H7 (cell line): ENCODE measurements at places on chromosomes 12 and 14.

DNA sequence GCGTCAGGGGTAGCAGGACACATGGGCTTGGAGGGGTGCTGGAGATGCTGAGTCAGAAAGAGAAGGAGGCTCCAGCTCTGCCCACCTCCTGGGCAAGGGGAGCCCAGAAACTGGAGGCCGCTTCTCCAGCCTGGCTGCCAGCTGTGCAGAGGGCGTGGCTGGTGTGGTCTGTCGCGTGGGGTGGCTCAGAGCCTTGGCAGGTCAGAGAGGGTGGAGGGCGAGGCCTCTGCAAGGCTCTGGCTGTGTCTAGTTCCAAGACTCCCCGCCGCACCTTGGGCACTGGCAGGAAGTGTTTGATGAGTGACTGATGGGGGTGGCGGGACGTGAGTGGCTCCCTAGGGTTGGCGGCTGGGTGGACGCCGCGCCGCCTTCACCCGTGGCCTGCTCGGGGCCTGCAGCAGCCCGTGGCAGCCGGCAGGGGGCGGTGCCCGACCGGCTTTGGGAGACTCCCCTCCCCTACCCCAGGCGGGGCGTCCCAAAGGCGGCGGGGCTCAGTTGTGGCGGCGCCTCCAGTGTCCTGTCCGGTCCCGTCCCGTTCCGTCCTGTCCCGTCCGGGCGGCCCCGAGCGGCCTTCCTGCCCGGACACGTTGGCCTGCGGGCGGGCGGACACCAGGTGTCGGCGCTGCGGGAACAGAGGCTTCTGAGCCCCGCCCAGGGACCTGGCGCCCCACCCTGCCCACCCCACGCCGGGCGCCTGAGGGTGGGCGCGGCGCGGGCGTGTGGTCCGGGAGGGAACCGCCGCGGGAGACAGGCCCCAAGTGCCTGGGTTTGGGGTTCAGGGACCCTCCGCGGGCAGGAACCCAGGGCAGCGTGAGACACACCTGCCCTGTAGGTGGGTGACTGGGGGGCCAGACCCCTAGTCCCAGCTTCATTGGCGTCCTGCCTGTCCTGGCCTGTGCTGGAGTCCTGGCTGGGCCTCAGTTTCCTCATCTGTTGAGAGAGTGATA is 39.7 kb downstream of the KRT80 start:
- peak; percentile 98 for DNase-seq

DNA sequence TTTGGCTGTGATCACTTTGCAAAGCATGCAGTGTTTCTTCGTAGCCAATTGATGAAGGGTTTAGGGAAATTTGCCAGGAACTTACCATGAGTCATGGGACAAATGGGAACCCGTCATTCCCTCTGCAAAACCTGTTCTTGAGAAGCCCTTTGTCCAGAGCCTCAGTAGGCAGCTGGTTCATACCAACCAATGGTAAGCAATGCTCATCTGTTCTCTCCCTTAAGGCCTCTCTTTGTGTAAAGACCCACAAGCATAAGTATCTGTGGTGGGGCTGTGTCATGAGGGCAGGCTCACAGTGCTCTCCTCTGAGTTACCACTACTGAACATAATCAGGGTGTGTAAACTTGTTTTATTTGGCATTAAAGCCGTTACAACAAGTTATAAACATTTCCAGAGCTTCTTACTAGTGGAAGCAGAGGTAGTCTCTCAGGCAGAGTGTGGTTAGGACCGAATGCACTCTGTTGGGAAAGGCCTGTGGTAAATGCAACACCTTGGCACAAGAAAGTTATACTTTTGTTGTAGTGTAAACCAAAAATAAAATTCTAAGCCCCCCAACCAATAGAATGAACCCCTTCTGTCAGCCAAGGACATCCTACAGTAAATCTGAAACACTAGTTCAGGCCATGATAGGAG is 119.8 kb downstream of the SINHCAF start:
- peak; percentile 37 for DNase-seq

DNA sequence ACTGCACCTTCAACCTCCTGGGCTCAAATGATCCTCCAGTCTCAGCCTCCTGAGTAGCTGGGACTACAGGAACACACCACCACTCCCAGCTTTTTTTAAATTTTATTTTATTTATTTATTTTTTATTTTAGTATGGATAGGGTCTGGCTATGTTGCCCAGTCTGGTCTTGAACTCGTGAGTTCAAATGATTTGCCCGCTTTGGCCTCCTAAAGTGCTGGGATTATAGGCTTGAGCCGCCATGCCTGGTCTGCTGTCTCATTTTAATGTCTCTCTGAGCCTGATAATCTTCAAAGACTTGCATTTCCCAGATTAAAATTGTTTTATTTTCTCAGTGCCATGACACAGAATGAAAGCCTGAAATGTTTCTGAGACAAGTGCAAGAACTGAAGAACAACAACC is 1.2 kb upstream of the INHBC start:
- no peak for DNase-seq

DNA sequence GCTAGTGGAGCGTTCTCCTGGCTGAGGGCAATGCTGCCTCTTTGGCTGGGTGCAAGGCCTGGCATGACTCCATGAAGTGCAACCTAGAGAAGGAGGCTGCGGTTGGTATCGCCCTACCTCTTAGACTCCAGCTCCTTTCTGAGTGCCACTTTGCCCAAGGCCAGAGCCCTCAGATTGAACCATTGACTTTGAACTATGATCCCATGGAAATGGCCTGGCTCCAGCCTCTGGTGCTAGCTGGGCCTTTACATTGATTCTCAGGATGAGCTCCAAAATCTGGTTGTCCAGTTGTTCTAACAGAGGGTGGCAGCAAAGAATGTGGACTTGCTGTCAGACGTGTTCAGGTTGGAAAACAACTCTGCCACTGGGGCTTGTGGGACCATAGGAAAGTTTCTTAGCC is 16.1 kb upstream of the SMOC1 start:
- no peak for DNase-seq

- DNase-seq = no peak
These were observed 20.1 kb upstream of the TBK1 start for GRCh38 chr12:64431791-64432190.

GRCh38 chr12:58453306-58453705 is 467.0 kb downstream of the LRIG3 start:
- no peak for DNase-seq

DNA sequence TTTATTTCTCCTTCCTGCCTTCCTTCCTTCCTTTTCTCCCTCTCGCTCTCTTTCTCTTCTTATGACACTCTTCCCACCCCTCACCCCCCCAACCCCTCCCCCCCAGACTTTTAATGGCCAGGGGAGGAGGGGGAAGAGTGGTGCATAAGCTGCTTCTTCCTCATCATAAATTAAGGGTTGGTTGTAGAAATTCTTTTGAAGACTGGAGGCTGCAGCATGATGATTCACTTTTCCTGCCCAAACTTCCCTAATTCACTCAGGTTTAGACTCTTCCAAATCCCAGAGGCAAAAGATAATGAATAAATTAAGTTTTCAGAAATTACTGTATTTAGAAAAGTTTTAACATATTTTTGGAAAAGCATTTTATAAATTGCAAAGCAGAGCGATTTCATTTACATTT is 58.2 kb downstream of the GRIP1 start:
- DNase-seq = no peak

DNA sequence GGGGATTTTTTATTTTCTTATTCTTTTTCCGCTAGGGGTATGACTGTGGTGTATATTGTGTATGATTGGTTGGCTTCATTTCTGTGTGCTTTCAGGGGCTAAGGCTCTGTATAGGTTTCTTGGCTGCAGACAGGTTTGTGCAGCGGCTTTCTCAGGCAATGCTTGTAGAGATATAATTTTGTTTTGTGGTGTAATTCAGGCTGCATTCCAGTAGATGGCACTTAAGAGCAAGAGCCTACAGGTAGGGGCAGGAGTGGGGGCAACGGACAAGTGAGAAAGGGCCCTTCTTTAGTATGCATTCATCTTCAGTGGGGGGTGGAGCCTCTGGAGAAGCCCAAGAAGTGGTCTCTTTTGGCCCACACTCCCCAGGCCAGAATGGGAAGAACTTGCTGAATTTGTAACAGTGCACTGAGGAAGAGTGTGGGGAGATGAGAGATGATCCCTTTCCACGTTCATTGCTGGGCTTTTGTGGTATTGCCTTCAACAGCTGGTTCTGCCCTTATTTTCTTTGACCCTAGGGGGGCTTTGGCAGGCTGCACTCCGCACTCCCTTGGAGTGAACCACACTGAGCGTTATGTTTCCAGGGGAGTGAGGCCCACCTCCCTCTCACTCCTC is 78.6 kb downstream of the IFNG-AS1 start:
- peak; percentile 14 for DNase-seq

DNA sequence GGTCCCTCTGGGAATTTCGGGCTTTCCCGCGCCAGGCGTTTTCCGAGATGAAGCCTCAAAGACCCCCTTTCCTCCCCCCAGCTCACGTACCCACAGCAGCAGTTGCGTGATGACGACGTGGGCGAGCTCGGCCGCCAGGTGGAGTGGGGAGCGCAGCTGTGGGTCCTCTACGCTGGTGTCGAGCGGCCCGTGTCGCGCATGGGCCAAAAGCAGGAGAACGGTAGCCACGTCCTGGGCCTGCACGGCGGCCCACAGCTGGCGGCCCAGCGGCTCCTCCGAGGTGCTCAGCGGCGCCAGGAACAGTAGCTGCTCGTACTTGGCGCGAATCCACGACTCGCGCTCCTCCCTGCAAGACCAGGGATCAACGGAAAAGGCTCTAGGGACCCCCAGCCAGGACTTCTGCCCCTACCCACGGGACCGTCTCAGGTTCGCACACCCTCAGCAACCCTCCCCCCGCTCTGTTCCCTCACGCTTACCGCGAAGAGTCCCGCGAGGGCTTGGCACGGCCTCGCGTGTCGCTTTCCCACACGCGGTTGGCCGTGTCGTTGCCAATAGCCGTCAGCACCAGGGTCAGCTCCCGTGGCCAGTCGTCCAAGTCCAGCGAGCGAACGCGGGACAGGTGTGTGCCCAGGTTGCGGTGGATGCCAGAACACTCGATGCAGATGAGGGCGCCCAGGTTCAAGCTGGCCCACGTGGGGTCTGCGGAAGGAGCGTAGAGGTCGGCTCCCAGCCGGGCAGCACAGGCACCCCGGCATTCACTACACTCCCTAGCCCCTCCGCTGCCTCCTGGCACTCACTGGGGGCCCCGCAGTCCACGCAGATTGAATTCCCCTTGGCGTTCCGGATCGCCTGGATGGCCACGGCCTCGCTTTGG is 11.4 kb downstream of the AGAP2 start:
- peak; percentile 71 for DNase-seq

DNA sequence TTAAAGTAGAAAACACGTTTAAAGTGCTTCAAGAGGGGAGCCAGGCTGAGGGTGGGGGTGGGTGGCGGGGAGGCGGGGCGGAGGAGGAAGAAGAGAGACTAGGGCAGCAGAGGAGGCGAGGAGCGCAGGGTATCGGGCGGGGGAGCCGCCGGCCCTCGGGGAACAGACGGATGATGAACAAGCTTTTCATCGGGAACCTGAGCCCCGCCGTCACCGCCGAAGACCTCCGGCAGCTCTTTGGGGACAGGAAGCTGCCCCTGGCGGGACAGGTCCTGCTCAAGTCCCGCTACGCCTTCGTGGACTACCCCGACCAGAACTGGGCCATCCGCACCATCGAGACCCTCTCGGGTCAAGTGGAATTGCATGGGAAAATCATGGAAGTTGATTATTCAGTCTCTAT is 39.2 kb downstream of the ZCRB1 start:
- DNase-seq = no peak

DNA sequence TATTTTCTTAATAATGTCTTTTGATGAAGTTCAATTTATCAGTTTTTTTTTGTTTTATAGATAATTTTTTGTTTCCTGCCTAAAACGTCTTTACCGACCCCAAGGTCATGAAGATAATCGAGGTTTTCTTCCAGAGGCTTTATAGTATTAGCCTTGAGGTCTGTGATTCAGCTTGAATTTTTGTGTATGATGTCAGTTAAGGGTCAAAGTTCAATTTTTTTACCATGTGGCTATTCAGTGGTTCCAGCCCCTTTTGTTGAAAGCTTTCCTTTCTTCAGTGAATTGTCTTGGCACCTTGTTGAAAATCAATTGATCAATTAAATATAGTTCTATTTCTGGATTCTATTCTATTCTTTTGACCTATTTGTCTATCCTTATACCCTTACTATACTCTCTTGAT is 3.2 kb upstream of the MGST1 start:
- DNase-seq = no peak

DNA sequence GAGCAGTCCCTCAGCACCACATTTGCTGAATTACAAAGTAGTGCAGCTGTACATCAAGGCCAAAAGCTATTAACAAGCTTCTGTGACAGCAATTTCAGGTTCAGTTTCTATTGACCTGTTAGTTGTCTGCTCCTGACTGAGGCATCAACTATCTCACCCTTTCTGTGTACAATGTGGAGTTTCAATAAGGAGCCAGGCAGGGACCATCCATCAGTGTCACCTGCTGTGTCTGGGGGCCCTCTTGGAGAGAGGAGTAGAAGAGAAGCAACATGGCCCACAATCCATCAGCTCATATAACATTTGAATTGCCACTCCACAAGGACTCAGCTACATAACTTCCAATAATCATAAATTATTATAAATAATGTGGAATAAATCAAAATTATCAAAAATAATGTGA is 72.3 kb upstream of the CCDC196 start:
- DNase-seq = no peak

GRCh38 chr12:124688356-124688992 is 121.1 kb upstream of the NCOR2 start:
- no peak for DNase-seq

GRCh38 chr12:11794751-11795150 is 145.3 kb downstream of the ETV6 start:
- DNase-seq = no peak

GRCh38 chr14:38743966-38744584 is 359.0 kb downstream of the SEC23A start:
- DNase-seq = no peak

DNA sequence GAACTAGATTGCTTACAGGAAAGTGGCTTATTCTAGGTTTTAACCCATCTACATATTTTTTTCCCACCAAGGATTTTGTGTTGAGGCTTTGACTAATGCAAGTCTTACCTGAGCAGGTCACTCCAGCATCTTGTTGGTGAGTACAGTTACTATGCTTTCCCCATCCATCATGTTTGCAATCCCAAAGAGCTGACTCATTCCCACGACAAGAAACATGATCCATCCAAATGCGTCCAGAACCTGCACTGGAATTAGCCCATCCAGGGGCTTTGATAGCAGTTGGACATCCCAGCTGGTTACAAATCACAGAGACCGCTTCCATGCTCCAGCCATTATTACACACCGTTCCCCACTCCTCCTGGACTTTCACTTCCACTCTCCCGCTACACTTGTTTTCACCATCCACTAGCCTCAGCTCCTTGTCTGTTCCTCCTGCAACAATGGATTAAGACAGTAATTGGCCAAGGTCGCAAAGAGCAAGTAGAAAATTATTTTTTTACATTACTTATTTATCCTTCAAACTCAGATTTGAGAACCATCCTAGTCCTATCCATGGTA is 2.5 kb downstream of the CD163 start:
- DNase-seq = no peak

- no peak for DNase-seq
These were observed 110.0 kb downstream of the ARF6 start for GRCh38 chr14:50002926-50003212.

GRCh38 chr12:14979468-14979867 is 6.6 kb downstream of the PDE6H start:
- no peak for DNase-seq

DNA sequence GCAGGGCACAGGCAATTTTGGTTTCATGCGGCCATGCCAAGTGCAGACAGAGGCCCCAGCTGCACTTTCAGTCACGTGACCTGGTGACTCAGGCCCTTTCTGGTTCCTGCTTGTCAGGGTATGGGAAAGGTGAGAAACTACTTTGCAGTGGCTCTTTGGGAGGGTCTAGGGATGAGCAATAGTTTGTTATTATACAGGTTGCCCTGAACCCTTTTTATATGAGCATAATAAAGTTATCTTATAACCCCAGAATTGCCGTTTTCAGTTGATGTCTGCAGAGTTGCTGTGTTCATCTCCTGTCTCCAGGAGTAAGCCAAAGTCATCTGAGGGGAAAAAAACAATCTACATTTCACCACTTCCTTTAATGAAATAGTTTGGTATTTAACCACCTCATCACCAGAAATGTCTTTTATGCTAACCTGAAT is 30.9 kb upstream of the EMP1 start:
- DNase-seq = no peak
